ENCODE measurements at places on chromosomes 5 and 9.

DNA sequence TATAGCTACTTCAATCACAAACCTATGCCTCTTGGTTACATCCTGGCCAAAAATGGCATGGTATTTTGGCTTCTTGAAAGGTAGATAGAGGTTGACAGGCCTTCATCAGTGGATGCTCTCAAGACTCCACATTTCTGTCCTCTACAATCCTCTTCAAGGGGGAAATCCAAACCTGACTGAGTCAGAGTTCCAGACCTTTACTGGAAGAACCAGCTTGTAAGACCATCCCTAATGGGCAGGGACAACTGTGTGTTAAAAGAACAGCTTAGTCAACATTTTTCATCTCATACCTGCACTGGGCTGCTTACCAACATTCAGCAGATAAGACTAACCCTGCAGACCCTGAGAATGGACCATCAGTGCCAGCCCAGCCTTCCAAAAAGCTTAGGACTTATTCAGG, 155.7 kb downstream of the CDK5RAP2 start:
- DNase-seq, result no peak

- no peak for DNase-seq
These were observed 88.6 kb upstream of the RASGRF2 start for GRCh38 chr5:80871541-80871961.

GRCh38 chr9:87270221-87270847, 227.3 kb upstream of the DAPK1 start:
- no peak for DNase-seq

- no peak for DNase-seq
These were observed 163.4 kb downstream of the TRPM6 start for GRCh38 chr9:74724317-74724716.

GRCh38 chr5:133876266-133876665, 92.2 kb downstream of the C5orf15 start:
- no peak for DNase-seq

DNA sequence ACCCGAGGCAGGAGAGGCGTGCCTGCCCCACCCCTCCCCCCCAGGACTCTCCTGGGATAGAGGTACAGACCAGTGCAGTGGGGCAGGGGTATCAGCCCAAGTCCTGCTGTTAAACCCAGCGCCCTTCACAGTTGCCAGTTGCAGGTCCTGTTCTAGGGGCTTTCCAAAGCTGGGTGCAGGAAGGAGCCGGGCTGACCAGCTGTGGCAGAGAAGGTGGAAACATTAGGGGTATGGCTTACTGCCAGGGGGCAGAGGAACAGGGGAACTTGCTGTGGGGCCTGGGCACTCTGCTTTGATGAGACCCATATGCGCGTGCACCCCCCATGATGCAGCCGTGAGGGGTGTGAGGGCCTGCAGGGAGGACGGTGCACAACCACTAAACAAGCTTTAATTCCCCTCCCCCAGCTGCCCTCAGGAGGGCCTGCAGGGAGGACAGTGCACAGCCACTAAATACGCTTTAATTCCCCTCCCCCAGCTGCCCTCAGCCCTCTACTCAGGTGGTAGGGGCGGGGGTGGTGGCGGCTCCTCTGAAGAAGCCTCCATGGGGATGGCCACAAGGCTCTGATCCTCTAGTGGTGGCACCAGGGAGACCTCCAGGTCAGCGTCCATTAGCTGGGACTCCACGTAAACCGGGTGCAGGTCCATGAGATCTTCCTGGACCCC, 766 bp upstream of the LRRC26 start:
- DNase-seq, result no peak

DNA sequence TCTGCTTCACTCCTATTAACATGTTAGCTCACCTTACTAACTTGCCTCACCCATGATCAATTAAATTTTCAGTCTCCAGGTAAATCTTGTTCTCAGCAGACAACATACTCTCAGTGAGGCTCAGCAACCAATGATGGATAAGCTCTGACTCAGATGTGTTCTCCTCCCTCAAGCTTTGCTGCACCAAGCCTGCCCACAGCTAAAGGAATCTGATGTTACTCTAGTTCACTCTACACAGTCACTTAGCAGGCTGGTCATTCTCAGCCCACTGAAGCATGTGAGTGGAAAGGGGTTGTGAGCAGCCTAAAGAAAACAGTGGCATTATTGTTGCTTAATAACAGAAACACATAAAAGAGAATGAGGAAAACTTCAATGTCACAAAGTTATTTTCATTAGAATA, 37.3 kb upstream of the CTNND2 start:
- DNase-seq, result no peak

- DNase-seq, result no peak
These were observed 23.1 kb downstream of the CMYA5 start for GRCh38 chr5:79712741-79713140.

DNA sequence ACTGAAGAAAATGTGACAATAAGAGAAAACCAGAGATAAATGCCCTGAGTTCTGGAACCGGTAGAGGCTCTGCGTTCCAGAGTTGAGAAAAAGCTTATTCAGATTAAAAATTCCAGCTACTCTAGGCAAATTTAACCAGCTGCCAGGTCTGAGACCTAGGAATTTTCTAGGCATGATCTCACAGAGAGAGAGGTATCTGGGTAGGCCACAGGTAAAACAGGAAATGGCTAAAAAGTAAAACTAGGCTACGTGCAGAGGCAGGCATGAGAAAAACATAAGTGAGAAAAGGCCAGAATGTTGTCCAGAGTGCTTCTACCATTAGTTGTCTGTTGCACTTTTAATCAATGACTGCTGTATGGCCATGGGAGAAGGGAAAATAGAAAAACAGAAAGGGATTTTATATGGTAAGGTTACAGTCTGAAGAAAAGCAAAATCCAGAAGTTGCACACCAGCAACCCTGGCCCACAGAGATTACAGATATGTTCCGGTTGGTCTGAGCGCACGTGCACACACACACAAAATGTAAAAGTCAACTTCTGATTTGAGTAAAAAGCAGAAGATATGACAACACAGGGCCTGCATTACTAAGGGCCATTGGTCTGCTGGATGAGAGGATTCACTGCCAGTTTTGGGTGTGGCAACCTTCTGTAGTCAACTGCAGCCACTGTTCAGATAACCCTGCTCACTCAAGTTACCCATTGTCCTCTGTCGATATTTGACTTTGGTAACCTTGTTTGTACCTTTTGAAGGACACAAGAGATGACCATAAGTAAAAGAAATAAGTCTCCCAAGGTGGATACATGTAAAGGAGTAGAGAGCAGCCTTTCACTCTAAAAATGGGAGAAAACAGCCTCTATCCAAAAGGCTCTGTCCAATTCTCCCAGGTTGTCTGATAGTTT, 266.0 kb downstream of the DTWD2 start:
- no peak for DNase-seq

DNA sequence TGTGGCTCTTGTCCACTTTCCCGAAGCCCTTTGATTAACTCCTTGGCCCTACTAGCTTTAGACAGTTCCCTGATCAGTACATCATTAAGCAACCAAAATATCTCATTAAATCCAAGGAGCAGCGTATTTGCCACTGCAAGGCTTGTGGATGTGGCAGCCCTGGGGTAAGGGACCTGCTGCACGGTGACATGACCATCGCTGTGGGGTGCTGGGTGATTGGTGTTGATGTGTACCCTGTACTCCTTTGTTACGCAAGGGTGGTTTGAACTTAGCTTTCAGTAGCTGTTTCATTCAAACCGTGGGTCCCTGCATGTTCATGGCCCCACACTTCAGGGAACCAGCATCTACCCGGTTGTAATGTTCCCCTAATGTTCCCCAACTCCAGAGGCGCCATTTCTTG, 41.0 kb downstream of the OTULIN start:
- DNase-seq, result no peak

GRCh38 chr9:127264462-127265219, at the start of gene GARNL3:
TSS of gene GARNL3 (plus strand) at chr9:127264774. CDS start at chr9:127264878, 104 bp downstream.
- DNase-seq, result no peak

- DNase-seq, result no peak
These were observed 94.4 kb downstream of the ANKH start for GRCh38 chr5:14777187-14777586.

DNA sequence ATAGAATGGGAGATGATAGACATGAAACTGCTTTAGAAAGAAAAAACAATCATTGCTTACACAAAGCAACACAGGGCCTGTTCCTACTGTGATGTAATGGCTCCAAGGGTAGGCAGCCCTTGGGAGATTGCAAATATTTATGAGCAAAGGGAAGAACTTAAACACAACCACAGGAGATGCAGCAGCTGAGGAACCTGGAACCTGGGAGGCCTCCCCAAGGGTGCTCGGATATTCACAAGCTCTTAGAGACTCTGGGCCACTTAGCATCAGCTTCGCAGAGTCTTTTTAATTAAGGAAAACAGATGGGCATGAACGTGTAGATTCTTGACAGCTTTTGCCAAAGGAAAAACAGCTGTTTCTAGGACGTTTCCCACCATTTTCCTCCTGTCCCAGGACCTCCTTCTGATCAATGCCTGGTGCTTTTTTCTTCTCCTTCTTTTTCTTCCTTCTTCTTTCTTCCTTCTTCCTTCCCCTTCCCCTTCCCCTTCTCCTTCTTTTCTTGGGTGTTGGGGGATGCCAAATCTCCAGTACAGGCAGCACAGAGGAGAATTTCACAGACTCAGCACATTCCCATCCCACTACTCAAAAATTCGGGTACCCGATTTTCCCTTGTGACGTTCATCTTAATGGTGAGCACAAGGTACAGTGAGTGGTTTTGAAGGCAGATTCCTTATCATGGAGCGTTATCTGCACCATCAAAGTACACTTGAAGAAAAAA, 28.1 kb upstream of the TCF7 start:
- DNase-seq, result no peak

- no peak for DNase-seq
These were observed 31.9 kb downstream of the MORN5 start for GRCh38 chr9:122191584-122191983.

DNA sequence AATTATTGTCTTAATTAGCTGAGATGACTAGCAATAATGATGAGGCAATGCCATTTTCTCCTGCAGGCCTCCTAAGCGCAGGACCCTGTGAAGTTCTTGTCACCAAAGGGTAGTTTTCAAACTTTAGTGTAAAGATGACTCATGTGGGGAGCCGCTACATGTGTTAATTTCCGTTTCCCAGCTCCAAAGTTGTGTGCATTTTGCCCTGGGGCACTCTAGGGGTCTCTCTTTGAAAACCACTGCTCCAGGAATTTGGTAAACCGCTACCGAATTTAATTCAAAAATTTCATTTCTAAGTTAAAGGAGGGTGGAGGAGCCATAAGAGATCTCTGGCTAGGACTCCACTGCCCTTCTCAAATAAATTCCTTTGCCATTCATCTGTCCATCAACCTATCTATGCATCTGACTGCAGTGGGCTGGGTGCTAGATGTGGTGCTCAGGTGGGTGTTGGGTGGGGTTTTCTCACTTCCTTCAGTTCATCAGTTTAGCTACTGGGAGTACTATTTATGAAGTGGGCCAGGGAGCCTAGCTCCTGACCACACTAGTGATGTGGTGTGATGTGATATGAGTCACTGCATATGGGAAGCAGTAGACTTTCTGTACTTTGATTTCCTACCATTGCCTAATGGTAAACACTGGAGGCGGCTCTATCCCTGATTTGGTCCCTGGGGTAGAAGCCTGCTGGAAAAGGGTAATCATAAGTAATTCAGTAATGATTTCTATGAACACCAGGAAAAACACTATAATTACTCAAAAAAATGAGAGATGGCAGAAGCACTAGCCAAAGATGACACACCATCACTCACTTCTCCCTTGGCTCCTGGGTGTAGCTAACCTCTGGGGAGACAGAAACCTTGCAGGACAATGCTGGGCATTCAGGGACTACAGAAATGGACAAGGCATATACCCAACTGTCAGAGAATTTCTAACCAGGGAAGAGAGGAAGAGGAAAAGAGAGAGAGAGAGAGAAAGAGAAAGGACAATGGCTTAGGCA, 4.0 kb upstream of the ZSWIM6 start:
- DNase-seq, result no peak

DNA sequence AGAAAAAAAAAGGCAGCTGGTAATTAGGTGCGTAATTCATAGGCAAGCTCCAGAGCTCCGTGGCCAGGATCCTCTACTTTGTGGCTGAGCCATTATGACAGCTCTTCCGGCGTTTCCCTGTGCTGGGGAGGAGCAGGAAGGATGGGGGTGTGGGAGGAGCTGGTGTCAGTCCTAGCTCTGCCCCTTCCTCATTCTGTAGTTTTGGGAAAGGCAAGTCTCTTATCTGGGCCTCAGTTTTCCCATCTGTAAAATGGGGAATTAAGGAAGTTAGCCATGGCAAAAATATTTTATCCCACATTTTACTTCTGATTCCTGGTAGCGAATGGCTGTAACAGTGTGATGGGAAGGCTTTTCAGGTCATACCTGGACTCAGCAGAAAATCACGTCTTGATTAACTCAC, 81.1 kb downstream of the SEC61B start:
- no peak for DNase-seq

DNA sequence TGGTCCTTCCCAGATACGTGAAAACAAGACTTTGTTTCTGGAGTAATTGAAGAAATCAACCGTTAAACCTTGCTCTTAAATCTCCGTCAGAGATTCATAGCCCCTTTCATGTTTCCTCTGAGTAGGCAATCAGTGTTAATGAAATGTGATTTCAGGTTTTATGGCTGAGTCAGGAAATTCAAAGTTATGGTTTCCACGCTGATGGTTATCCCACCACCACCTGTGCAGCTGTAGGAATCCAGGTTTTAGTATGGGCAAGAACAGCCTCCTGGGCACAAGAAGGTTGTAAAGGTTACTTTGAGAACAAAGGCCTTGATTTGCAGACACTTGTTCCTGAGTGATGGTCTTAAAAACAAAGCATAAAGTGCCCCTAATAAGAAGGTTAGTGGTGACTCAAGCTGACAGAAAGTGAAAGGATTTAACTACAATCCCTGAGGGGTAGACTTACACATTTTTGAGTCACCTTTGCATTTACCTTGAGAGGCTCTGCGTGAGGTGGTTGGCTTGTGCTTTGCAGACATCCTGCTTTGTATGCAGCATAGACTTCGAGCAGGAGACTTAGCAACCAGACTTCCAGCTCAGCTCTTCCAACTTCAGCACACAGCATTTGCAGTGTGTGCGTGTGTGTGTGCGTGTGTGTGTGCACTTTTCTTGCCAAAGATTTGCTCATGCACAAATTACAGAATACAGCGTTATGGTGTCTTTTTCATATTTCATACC, 159.6 kb downstream of the TLE4 start:
- no peak for DNase-seq

DNA sequence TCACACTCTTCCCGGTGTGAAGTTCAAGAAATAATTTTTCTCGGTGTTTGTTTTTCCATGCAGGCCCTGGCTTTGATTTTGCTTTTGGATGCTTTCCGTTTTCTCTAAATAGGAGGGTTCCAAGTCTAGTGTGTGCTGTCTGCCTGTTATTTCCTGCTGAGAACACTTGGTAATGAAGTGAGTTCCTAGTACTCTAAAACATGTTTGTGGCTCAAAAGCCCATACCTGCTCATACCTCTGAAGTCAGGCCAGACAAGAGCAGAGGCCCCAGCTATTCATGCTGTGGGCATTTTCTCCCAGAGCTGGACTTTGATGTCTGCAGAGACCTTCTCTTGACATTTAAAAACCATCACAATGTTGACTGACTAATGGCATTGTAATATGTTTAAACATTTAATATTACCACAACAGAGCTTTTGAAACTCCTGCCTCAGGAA, 211.2 kb downstream of the GOLPH3 start:
- no peak for DNase-seq

- DNase-seq, result no peak
These were observed 97.1 kb downstream of the DTWD2 start for GRCh38 chr5:118891252-118891651.

Measured in T-helper 1 cell (primary cell).